PC-3 (cell line): ENCODE measurements at places on chromosomes 4 and X. TPM values are rescaled to one million over a fixed set of nuclear protein-coding genes. Genes with fewer than 3 reads are reported as not detected.

GRCh38 chrX:43467608-43468234 lies 188.4 kb upstream of the MAOA start:
- H3K4me1 ChIP-seq, result no peaks in the 10 kb centered on the region
- DNase-seq, result no peak
- H3K4me3 ChIP-seq, result no peak overlapping the region
- H3K27me3 ChIP-seq, result 0 out of 2 replicates have a peak, but pooled peaks cover 7% of the 10 kb centered on the region
- H3K27ac ChIP-seq, result no peak overlapping the region
- no peaks in the 10 kb centered on the region for H3K36me3 ChIP-seq

The CFI gene
- total RNA-seq, result not detected in 2 replicates

DNA sequence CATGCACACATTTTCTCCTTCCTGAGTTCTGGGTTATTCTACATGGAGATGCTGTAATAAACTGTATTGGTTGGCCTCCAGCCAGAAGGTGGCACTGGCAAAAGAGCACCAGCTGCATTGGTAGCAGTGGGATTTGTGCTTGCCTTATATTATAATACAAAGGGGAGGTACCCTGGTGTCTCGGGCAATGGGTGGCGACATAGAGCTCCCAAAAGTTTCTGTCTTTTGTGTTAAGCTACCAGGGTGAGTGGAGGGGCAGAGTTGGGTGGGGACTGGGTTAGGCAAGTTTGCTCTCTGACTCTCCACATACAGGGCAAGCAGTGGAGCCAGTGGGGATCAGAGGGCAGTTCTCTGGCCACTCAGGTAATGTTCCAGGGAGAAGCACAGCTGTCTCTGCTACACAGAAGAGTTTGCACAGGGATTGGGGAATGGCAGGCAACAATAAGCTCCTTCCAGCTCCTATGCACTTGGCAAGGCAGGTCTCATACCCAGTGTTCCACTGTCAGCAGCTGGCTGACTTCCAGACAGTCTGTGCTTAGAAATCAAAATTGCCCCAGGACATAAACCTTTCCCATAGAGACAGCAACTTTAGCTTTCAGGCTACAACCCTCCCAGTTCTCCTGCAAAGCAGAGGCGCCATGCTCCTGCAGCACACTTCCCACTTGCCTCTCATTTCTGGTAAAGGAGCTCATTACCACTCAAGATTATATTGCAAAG lies 463.9 kb upstream of the PCDH7 start:
- H3K4me1 ChIP-seq, result no peaks in the 10 kb centered on the region
- no peak overlapping the region for H3K4me3 ChIP-seq
- peak; percentile 40 for DNase-seq
- no peak overlapping the region for H3K27ac ChIP-seq

DNA sequence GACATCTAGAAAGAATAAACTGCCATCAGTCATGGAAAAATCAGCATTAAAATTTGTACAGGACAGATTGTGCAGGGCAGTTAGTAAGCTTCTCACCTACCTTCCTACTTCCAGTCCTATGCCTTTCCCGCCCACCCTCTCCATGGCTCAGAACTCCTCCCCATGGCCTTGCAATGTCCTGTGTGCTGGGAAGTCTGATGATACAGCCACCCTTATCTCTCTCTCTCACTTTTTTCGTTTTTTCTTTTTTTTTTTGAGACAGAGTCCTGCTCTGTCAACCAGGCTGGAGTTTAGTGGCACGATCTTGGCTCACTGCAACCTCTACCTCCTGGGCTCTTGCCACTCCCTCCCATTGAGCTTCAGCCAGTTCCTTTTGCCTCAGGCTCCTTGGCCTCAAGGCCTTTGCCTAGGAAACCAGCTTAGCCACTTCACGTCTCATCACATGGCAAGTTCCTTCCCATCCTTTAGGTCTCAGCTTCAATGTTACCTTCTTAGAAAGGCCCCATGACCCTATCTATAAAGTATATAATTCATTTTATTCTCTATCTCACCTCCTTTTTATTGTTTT lies 259.7 kb downstream of the NKX6-1 start:
- H3K27ac ChIP-seq, result no peak overlapping the region
- H3K27me3 ChIP-seq, result no peaks in the 10 kb centered on the region

DNA sequence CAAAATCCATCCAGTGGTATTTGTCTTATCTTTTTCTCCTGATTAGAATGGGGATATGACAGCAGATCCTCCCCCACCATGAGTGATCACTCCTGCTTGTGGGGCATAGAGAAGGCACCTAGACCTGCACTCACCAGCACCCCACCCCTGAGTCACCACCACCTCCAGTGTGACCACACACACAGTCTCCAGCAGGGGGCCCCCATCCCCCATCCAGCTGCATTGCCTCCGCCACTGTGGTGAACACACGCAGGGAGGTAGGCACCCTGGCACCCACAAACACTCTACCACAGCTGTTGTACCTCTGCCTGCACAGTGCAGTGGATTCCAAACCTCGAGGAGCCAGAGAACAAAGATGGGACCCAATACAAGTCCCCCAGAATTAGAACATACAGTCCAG lies 9.0 kb upstream of the MAGEA8 start:
- H3K4me3 ChIP-seq, result no peak overlapping the region
- no peaks in the 10 kb centered on the region for H3K36me3 ChIP-seq
- DNase-seq, result peak; percentile 70
- peaks cover 12% of the 10 kb centered on the region for H3K4me1 ChIP-seq
